Stimulated activated CD4-positive, alpha-beta T cell treated with anti-CD3 and anti-CD28 coated beads, Interleukin-2, amount 100 ng/mL, for 4 hours (primary cell): ENCODE measurements at places on chromosomes 12 and 14.

GRCh38 chr14:71362920-71363584 is 455.8 kb downstream of the PCNX1 start:
- no peak for DNase-seq

DNA sequence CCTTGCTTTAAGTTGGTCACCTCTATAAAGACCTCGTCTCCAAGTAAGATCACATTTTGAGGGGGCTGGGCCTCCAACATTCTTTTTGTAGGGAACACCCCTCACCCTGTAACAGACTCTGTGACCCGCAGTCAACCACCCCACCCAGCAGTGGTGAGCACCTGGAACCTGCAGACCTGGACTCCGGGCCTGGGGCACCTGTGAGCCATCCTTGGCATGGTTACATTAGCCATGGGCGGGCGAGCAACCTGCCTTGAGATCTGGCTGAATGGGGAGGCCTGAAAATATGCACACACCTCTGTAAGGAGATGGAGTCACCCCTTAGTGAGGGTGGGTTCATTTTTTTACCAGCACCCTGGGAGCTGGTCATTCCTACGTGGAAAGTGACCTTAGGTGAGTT is 95.3 kb downstream of the RIMBP2 start:
- DNase-seq = no peak

DNA sequence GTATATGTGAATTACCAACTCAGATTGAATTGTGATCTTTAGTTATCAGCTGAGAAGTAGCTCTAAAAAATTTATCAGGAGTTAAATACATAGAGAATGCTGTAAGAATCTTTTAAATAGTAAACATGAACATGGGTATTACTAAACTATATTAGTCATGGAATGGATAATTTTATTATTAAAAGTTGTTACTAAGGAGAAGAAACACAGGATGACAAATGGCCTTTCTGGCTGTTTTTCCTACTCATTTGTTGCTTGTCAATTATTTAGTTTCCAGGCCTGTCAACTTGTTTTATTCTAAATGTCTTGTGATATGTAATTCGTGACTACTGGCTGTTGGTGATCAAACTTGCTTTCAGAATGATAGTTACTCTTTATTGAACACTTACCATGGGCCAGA is 58.7 kb downstream of the KTN1 start:
- DNase-seq = no peak

DNA sequence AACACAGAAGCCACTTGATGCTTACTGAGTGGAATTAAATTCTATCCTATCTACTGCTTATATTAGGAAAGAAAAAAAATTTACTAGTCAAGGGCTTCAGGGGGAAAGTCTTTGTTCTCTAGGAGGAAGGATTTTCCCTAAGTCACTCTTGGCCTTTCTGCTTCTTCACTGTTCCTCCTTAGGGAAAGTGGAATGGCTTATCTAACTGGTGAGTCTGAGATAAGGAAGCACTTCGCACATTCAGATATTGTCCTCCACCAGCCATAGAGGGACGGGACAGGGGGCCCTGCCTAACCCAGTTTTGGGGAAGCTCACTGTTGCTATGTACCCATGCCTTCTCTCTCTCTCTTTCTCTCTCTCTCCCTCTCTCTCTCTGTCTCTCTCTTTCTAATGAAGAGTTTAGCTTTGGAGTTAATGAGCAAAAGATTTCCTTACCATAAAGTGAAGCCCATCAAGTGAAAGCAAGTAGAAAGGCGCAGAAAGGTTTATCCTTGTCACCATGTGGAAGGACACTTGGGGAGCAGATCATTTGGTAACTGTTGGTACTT is 450.6 kb downstream of the ZFP36L1 start:
- no peak for DNase-seq

DNA sequence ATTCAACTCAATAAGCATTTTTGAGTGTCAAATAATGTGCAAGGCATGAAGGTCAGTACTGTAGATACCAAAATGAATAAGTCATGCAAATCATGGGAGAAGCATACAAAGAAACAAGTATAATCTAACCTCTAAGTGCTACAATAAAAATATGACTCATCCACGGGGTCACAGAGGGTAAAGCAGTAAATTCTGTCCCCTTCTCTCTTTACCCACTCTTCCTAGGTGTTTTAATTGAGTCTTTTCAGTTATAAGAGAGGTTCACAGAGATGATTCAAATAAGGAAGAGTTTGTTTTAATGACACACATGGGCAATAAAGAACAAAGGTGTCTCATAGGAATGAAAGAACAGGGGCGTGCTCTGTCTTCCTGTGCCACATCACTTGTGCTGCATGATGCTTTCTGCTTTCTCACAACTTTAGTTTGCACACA is 71.5 kb upstream of the DAAM1 start:
- DNase-seq = no peak

DNA sequence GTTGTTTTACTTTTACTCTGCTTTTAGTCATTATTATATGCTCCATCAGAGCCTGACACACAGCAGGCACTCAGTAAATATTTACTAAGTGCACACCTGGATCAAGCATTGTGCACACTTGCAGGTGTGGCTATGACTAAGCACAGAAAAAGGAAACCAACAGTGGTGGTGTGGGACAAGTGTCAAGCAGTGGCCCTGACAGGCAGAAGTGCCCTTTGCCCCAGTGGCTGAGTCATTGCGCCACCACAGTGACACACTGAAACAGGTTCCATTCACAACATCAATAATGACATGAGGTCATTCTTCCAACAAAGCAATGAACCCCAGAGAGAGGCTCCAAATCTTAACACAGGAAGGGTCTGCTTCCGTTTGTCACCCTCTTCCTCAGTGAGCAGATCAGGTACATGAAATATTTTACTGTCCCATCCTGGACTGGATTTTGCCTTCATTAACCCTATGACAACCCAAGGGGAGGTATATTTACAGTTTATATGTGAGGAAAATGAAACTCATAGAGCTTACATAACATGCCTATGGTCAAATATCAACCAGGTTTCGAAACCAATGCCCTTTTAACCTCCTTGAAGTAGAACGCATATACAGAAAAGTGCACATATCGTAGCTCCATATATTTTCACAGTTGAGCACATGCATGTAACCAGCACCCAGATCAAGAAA is 82.6 kb upstream of the GTF2A1 start:
- DNase-seq = peak; percentile 1

- DNase-seq = no peak
Measured at GRCh38 chr14:60257865-60258264, 8.8 kb downstream of the PPM1A start.

DNA sequence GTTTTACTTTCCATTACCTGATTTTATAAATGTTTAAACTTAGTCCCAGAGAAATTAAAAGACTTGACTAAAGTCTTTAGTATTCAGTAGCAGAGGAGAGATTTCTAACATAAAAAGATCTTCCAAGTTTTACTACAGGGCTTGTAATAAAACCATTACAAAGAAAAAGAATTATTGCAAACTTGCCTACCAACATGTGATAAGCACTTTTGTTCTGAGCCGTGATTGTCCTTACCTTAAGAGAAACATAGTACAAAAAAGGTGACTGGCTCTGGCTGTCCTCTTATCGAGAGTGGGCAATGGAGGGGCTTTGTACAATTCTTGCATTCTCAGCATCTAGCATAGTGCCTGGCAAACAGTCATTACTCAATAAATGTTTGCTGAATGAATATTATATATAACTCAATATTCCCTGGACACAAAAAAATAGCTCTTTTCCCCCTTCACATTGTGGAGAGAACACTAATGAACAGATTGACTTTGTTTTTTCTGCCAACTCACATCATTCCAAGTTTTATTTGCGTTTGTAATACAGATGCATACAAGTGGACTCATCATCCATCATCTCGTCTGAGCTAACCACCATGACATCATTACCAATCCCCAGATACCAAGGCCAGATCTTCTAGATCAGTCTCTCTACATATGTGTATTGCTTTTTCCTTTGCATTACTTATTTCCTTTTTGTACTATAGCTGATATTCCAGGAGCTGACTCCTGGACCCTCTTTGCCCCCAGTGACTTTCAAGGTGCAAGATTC is 192.8 kb upstream of the EEA1 start:
- DNase-seq = no peak

DNA sequence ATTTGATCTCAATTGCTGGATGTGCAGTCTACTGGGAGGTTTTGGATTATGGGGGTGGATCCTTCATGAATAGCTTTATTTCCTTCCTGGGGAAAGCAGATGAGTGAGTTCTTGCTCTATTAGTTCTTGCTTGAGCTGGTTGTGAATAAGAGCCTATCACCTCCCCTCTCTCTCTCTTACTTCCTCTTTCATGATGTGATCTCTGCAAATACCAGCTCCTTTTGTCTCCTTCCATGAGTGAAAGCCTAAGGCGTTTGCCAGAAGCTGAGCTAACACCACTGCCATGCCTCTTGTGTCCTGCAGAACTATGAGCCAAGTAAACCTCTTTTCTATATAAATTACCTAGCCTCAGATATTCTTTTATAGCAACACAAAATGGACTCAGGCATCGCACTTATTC is 302.7 kb downstream of the CCER1 start:
- no peak for DNase-seq

GRCh38 chr14:30621940-30622830 is at the start of gene SCFD1:
SCFD1 (plus strand) TSS chr14:30622319; CDS start chr14:30622339, 20 bp downstream.
- DNase-seq = peak; percentile 89

DNA sequence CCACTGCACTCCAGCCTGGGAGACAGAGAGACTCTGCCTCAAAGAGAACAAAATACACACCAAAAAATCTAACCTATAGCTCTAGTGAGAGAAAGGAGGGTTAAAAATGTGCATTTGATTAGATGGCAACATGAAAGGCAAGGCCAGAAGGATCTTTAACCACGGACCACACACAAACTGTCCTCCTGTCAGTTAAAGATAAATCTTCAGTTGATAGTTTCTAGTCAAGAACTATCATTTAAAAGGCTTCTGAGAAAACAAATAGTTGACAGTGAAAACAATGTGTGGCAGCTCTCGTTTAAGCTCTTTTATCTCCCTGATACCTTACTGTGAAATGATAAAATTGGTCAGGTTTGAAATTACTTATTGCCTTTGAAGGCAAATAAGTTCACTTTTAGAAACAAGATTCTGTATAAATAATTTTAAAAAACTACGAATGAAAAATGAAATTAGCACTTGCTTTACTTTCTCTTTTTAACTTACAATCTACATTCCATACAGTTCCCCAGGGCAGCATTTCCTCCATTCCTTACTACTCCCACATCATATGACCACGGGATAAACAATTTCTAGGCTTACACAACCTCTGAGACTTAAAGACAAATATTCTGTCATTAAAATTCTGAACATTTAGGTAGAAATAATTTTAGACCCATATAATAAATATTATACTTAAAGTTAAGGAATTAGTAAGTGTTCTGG is 71.4 kb upstream of the GNPNAT1 start:
- DNase-seq = no peak

- DNase-seq = peak; percentile 58
Measured at GRCh38 chr14:24430682-24431568, 1.2 kb downstream of the KHNYN start.

- no peak for DNase-seq
Measured at GRCh38 chr12:106583242-106584103, 669 bp downstream of the RFX4 start.

GRCh38 chr14:40574780-40575179 is 1031.9 kb upstream of the LRFN5 start:
- no peak for DNase-seq

GRCh38 chr12:111121840-111122239 is 201.5 kb upstream of the MYL2 start:
- DNase-seq = no peak

- DNase-seq = no peak
Measured at GRCh38 chr12:114916124-114916523, 232.1 kb upstream of the TBX3 start.

GRCh38 chr14:76756371-76756750 is 4.9 kb upstream of the VASH1 start:
- no peak for DNase-seq

DNA sequence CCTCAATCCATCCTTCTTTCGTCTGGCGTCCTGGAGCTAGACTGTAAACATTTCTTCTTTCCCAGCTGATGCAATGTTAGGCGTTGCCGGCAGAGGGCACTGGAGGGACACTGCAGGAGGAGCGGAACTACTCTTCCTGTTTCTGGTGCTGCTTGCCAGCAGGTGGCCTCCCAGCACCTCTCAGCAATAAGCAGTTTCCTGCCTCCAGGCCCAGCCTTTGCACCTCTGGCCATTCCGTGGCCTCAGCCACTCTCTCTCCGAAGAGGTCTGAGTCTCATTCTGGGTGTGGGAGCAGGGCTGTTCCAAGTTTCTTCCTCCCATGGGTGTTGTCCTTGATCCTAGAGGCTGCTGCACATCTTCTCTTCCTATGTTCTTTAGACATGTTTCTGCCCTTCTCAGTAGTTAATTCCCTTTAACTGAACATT is 7.5 kb upstream of the ASPG start:
- DNase-seq = peak; percentile 73

GRCh38 chr14:105864116-105864515 is 337.7 kb downstream of the TMEM121 start:
- DNase-seq = no peak

- DNase-seq = no peak
Measured at GRCh38 chr12:66154776-66155175, 15.0 kb downstream of the TMBIM4 start.

DNA sequence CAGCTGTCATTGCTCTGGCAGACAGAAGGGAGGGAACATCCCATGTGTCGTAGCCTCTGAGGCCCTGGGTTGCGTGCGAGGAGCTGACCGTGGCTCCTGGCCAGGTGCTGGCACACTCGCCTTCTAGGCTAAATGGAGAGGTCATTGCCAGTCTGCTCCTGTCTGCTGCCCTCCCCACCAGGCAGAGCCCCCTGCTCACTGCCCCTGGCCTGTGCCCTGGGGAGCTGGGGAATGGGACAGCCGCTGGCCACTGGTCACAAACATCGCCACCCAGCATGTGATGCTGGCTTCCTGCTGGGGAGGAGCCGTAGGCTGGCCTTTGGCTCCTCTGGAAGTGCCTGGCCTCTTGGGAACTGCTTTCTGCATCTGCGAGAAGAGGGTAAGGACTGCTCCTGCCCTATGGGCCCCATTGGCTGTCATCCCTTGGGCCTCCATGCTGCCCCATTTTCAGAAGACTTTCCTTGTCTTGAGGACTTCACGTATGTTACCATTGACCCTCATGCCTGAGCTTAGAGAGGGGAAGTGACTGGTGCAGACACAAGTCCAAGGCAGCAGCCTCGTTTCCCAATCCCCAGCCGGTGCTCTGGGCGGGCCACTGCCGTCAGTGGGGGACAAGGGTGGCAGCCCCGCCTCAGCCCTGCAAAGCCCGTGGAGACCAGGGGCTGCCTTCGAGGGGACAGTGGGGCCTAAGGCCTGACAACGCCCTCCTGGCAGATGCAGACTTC is 2.0 kb upstream of the TNFAIP2 start:
- no peak for DNase-seq

DNA sequence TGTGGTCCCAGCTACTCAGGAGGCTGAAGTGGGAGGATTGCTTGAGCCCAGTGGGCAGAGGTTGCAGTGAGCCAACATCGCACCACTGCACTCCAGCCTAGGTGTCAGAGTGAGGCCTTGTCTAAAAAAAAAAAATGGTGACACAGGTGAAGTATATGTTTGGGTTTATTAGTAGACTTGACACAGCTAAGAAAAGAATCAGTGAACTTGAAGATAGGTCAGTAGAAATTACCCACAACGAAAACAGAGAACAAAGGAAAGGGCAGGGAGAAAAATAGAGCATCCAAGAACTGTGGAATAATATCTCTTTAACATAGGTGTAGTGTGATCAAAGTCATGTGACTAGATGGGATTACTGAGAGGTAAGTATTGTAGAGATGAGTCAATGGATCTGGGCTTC is 23.7 kb downstream of the ATF1 start:
- DNase-seq = no peak

- DNase-seq = no peak
Measured at GRCh38 chr12:113007166-113007565, 28.8 kb downstream of the OAS2 start.

GRCh38 chr12:85829391-85829790 is 6.8 kb downstream of the RASSF9 start:
- DNase-seq = no peak
